ENCODE measurements at places on chromosomes 2 and 18. TPM values are rescaled to one million over a fixed set of nuclear protein-coding genes. Genes with fewer than 3 reads are reported as not detected.

DNA sequence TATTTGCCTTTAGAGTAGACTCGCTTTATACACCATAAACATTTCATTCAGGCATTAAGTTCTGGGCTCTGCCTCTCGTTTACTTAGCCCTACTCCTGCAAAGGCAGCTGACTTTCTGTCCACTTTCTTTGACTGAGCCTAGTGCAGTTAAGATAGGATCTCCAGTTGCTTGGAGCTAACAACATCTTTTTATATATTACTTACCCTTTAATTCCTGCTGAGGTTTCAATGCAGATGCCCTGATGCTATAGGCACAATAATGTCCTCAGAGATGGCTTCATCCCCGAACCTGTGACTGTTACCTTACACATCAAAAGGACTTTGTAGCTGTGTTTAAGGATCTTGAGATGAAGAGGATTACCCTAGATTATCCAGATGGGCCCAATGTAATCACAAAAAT lies 505.8 kb upstream of the TNP1 start:
- no peak for DNase-seq

DNA sequence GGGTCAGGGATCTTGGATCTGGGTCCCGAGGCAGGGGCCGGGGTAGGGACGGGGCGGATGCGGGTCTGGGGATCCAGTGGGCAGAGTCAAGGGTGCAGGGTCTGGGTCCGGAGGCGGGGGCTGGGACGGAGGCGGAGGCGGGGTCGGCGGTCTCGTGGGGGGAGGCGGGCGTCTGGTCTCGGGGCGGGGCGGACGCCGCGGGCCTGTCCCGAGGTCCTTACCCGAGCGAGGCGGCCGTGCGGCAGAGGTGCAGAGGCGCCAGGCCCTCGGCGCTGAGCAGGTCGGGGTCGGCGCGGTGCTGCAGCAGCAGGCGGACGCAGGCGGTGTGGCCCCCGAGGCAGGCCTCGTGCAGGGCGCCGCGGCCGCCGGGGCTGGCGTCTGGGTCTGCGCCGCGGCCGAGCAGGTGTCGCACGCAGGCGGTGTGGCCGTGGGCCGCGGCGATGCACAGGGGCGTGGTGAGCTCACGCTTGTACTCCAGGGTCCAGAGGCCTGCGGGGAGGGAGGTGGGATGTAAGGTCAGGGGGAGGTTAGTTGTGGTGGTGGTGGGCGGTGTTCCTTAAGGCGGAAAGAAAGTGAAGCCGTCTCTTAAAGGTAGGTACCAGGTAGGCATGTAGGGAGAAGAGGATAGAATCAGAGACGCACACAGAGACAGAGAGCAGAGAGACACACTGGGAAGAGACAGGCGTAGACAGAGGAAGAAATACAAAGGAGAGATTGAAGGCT lies 26.6 kb downstream of the ASB18 start:
- DNase-seq, result no peak

Gene PRKRA
- 45.4 TPM for total RNA-seq

DNA sequence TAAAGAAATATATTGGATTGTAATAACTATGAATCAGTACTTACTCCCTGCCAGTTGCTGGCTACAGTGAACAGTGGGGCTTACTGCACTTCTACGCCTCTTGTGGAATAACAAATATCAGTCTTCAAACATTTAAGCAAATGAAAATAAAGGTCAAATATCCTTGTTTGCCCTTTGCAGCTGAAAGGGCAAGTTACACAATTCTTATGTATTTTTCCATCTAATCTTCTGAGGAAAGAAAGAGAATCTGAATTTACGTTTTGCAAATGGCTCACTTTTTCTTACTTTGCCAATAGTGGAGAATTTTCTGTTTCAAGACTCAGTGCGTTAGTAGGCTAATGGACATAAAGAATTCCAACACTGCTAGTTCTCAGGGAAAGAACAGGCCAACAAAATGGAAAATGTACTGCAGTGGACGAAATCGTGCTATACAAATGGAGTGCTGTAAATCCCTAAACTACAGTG lies 157.2 kb upstream of the TMEM200C start:
- DNase-seq, result no peak

Gene CHRNG
- total RNA-seq, result not detected

Gene PLCL1
- 0.94 TPM for total RNA-seq

DNA sequence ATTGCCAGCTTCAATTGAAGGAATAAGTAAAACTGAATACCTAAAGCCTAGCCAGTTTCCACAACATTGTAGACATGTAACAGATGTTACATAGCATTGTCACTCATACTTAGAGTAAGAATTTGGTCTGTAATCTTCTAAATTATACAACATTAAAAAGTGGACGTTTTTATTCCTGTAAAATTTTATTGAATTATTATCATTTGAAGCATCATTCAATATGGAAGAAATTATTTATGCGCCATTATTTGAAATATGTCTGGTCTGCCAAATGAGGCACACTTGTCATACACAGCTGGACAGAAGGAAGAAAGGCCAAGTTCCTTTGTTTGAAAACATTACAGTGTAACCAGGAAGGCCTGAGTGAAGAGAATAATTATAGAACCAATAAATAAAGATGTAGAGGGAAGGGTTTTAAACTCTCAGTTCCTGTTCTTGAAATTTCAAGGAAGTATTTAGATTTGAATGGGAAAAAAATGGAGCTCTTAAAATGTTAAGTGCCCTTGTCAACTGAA lies 575.5 kb downstream of the LRRTM4 start:
- DNase-seq, result no peak

DNA sequence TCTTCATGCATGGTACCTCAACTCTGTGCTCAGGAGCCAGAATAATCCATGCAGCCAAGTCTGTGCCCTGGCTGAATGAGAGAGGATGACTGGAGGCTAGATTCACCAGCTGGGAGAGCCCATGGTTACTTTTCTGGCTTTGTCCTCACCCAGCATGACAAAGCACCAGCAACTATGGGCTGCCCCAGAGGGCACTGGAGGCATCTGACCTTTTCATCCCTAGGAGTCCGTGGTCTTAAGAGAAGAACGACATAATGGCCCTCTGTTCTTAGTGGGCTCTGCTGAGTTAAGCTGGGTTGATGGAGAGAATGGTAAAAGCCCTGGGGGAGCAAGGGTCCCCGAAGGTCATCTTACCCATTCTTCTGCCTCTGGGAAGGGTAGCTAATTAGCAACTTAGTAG lies 54.6 kb upstream of the TNP1 start:
- DNase-seq, result no peak

DNA sequence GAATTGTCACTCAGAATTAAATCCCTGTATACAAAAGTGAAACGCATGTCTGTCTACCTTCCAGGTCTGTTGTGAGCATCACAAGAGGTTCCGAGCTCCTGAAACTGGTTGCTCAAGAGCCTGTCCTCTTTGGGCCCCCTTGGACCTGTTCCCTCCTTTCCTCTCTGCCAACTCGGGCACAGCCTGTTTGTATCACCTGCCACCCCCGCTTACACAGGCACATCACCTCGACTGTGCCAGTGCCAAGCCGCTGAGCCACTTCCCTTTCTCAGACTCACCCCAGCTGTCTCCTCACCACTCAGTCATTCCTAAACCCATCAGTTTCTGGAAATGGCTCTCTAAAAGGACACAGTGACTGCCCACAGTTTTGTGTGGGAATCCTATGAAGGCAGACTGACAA lies 3.1 kb downstream of the EFR3B start:
- no peak for DNase-seq

Gene DHRS9
- 4.6 TPM for total RNA-seq

Gene LOXL3
- total RNA-seq, result 1.0 TPM

Gene EGR4
- 1.1 TPM for total RNA-seq

Gene NLRC4
- not detected for total RNA-seq

DNA sequence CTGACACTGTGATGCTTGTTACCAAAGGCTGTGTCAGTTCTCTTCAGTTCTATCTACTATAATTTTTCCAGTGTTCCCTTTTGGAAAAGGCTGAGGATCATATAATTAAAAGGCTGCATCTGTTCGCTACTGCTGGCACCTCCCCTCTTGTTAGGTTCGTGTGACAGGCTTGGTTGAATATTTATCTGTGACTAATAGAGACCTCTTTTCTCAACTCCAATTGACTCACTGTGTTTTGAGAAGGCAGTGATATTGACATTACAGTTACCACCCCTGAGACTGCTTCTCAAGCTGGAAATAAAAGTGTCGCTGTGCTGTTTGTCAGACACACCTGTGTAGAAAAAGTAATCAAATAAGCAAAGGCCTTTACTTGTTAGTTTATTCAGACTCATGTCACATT lies 205.5 kb upstream of the KCNH7 start:
- no peak for DNase-seq

GRCh38 chr18:45280481-45281276 lies 334.6 kb upstream of the SLC14A2 start:
- no peak for DNase-seq

- DNase-seq, result no peak
These were observed 13.3 kb upstream of the CDH7 start for GRCh38 chr18:65737471-65737955.

Gene UNC50
- 35.9 TPM for total RNA-seq
